Activated naive CD8-positive, alpha-beta T cell treated with anti-CD3 and anti-CD28 coated beads, Interleukin-2, amount 50 U/mL, for 16 hours (primary cell): ENCODE measurements at places on chromosomes 11 and 22.

- no peak for DNase-seq
Measured at GRCh38 chr11:66934950-66935779, 23.0 kb downstream of the PC start.

DNA sequence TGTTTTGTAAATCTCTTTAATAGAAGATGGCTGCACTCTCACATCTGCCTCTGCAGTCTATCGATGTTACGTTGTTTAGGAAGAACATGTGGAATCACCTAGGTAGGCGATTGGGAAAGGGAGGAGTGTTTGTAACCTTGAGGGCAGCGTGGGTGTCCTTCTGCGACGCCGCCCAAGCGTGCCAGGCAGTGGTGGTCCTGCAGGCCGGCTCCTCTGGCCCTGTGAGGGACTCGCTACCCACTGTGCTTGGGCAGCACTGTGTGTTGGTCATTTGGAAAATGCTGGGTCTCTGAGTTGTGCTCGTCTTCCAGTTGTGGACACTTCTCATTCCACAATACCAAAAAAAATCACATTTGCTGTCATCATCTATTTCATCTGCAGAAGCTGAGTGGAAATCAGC, 29.1 kb downstream of the CTTN start:
- DNase-seq = no peak

- no peak for DNase-seq
Measured at GRCh38 chr11:122197066-122197987, 81.3 kb upstream of the BLID start.

GRCh38 chr11:94954753-94955152, 18.6 kb downstream of the CWC15 start:
- DNase-seq = no peak

- DNase-seq = no peak
Measured at GRCh38 chr11:57668434-57668782, 494 bp downstream of the ZDHHC5 start.
